Right atrium auricular region (tissue), 2 donors: ENCODE measurements at places on chromosomes 13 and 19. TPM values are rescaled to one million over a fixed set of nuclear protein-coding genes. Genes with fewer than 3 reads are reported as not detected.

PLVAP gene
- 83.7 TPM for total RNA-seq

- DNase-seq, result no peak
These were observed 17.0 kb upstream of the PIK3R2 start for GRCh38 chr19:18135712-18136584.

DNA sequence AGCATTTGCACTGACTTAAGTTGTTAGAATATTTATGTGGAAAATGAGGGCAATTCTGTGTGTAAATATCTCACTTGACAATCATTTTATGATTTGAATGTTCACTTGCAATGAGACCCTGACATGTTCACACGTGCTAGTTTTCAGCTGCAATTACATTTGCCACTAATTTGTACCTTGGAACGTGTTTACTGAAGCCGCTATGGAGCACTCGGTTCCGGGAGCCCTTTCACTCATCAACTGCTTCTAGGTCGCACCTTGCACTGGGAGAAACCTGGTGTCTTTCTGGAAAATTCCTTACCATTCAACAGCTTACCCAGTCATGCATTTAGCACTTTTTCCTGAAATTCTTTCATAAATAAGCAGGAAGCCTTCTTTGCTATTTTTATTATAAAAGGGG, 229.6 kb downstream of the ZIC5 start:
- no peak for DNase-seq

- DNase-seq, result peak; percentile 48
These were observed 4.0 kb downstream of the COL4A1 start for GRCh38 chr13:110302997-110303396.

DNA sequence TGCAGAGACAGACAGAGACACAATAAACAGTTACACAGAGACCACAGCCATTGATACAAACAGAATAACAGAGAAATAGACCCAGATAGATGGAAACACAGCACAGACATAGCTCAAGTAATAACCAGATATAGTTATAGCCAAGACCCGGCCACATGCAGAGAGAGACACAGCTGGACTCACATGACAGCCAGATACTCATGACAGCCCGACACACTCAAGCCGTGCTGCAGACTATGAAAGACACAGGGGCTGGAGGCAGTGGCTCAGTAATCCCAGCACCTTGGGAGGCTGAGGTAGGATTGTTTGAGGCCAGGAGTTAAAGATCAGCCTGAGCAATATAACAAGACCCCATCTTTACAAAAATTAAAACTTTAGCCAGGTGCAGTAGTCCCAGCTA, 1.6 kb upstream of the DENND1C start:
- DNase-seq, result no peak

DNA sequence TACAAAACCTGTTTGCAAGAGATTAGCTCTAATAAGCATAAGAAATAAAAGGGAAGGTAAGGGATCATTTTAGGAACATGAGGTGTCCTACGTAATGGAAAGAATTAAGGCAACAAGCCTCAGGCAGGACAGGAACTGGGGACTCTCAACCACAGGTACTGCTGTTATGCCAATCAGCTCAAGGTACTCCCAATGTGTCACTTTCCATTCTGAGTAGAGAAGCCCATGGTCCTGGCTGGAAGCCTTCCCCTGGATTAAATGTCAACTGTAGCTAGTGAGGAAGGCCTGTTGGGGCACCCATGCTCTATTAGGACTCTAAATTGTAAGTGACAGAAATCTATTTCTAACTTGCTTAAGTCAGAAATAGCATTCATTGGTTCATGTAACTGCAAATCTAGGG, 134.6 kb downstream of the DPF1 start:
- no peak for DNase-seq

- DNase-seq, result no peak
These were observed 58.1 kb upstream of the KLF2 start for GRCh38 chr19:16266586-16266942.

- peak; percentile 53 for DNase-seq
These were observed 25.9 kb upstream of the SLC46A3 start for GRCh38 chr13:28744656-28745055.
